ENCODE measurements at places on chromosomes 4 and X.
A peak's percentile ranks its signal among the peaks of the same experiment; 100 is the strongest.

DNA sequence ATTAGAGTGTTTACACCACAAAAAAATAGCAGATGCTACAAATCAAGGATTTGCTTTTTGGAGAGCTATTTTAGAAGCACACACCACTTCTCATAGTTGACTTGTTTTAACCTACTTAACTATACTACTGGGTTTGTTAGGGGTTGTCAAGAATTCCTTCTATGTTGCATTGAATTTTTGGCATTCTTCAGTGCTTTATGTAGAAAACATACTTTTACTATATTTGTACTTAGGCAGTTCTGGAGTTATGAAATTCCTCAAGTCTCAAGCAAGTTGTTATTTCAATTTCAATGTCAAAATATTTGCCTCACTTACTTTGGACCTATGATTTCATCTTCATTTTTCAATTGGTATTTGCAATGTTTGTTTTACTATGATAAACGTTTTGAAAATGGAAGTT, 449.6 kb downstream of the GLUD2 start:
- no peak for DNase-seq

DNA sequence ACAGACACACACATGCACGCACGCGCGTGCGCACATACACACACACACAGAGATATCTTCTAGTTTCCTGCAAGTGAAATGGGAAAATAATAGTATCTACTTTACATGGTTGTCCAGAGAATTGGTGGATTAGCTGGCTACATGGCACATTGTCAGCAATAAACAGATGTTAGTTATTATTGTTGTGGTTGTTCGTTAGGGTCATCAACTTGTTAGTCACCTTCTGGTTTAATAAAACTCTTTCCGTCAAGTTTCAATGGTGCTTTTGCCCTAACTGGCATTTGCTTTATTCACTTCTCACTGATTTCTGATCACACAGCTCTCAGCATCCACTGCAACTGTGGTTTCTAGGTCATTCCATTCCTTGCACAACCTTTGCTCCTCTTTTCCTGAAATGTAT, 25.4 kb upstream of the RASL11B start:
- peak; percentile 55 for DNase-seq

DNA sequence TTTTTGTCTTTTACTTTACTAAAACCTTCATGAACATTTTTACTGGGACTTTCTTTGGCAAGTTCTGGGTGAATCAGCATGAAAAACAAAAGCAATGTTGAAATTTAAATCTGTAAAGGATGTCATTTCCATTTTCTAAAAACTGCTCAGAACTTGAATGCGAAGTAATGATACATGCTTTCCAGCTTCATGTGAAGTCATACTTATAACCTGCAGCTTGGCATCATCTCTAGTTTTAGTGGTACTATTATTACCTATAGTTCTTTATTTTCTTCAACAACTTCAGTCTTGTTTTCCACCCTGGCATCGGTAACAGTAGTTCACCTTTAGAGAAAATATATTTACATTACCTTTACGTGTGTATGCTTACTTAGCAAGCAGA, 421.4 kb upstream of the DIPK2B start:
- DNase-seq = no peak

DNA sequence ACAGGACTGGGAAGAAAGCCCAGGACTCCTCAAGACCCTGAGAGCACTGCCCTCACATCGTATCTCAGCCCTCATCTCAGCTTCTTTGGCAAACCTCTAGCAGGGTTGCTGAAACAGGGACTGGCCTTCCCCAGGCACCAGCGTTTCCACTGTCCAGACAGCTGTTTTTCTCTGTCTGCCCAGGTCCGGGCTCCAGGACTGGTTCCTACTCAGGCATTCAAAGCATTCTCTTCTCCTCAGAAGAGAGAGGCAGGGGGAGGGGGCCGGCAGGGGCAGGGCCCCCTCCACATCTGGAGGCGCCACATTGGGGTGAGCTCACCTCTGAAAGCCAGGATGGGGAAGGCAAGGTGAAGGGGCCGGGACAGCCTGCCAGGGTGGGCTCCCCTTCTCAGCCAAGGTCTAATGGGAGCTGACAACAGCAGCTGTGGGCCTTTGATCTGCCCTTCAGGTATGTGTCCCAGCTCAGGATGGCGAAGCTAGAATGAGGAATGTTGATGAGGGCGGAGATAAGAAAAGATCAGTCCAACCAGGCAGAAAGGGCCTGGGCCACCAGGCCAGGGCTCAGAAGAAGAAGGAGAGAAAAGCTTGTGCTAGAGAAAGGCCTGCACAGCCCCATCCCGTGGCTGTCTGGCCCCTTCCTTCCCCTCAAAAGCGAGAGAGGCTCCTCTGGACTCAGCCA, 60.4 kb downstream of the PJA1 start:
- no peak for DNase-seq

DNA sequence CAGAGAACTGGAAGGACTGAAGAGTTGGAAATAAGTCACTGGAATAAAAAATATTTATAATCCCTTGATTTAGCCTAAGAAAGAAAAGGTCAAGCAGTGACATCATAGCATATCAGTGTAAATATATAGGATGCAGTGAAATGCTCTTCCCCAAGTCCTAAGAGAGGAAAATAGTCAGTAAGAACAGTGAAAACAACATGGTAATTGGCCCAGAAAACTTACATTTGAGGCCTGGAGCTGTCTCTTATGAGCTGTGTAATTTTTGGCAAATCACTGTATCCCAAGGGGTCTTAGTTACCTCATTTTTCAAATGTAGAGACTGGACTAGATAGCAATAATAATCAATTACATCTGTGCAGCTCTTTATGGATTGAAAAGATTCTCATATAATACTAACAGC, 255.7 kb upstream of the AR start:
- DNase-seq = no peak

GRCh38 chr4:119310826-119311225, 11.1 kb downstream of the FABP2 start:
- no peak for DNase-seq

GRCh38 chr4:140367738-140368137, 5.7 kb upstream of the SCOC start:
- DNase-seq = peak; percentile 25

DNA sequence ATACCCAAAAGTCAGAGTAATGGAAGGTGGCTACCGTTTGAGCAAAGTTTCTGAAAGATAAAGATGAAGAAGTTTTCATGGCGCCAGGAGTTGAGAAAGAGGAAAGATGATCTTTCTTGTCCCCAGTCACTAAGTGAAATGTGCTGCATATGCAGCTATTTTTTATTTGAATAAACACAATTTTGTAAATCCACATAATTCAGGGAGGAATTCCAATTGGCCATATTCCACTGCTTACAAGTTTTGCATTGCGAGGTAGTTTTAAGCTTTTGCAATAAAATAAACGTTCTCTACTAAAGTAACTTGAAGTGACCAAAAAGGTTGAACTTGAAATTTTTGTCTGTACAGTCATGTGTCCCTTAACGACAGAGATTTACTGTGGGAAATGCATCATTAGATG, 139.3 kb upstream of the VCX2 start:
- DNase-seq = no peak

DNA sequence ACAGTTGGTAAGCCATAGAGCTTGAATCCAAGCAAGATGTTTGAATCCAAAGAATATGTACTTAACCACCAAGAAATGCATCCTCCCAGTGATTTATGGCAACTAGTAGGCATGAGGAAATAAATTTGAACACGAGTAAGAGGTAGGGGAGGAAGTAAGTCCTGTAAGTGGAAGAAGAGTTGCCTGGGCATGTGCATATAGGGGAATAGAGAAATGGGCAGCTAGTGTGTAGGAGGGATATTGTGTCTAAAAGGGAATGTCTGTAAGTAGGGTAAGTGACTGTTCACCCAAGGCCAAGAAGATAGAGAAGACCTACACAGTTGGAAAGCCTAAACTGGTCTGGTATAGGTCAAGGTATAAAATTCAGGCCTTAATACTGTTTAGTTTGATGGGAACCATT, 4.6 kb downstream of the SH3BGRL start:
- no peak for DNase-seq

- no peak for DNase-seq
Measured at GRCh38 chr4:118739022-118739713, 54.0 kb downstream of the METTL14 start.

GRCh38 chrX:5155301-5155700, 1073.4 kb downstream of the NLGN4X start:
- DNase-seq = no peak

DNA sequence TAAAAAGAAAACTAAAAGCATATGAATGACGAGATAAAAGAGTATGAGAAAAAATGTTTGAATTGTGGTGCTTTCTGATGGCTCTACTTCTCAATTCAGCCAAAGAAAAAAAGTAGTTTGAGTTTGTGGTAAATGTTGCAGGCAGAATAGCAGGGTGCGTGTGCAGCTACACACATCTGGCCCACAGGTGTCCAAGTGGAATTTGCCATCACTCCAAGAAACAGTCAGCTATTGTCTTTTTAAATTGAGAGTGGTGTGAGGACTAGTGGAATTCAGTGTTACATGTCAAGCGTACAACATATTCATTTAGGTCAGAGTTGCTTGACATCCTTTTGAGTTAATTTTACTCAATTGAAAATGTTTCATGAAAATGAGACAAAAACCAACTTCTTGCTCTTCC, 424.8 kb upstream of the MAD2L1 start:
- no peak for DNase-seq

- DNase-seq = no peak
Measured at GRCh38 chr4:120209706-120210105, 143.1 kb upstream of the MAD2L1 start.

DNA sequence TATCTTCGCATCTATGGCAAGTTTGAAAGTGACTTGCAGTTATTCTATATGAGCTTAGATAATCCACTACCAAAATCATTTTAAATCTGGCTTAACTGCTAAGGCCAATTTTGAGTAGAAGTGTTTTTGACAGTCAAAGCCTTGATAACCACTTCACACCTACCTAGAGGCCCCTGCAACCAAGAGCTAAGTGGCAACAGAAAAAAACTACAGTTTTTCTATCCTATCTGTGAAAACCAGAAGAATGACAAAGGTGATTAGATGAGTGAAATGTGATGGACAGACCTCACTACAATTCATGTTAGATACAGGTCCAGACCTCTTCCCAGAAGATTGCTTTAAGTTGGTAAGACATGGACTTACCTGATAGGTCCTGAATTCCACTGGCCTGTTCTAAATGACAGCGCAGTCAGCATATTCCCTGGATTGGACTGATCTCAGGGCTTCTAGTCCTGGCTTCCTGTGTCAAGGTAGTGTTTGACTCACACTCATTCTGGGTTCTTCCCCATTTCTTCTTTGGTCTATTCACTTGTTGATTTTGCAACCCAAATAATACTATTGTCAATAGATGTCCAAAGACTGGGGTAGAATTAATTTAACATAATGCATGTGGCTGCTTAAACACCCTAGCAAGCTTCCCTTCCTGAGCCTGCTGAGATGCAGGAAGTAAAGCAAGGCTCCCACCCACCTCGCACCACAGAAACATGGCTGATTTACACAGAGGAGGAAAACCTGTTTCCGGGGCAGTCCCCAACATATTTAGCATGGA, 65.1 kb downstream of the PPP3CA start:
- no peak for DNase-seq

- no peak for DNase-seq
Measured at GRCh38 chrX:155028129-155028528, 1.5 kb downstream of the FUNDC2 start.

DNA sequence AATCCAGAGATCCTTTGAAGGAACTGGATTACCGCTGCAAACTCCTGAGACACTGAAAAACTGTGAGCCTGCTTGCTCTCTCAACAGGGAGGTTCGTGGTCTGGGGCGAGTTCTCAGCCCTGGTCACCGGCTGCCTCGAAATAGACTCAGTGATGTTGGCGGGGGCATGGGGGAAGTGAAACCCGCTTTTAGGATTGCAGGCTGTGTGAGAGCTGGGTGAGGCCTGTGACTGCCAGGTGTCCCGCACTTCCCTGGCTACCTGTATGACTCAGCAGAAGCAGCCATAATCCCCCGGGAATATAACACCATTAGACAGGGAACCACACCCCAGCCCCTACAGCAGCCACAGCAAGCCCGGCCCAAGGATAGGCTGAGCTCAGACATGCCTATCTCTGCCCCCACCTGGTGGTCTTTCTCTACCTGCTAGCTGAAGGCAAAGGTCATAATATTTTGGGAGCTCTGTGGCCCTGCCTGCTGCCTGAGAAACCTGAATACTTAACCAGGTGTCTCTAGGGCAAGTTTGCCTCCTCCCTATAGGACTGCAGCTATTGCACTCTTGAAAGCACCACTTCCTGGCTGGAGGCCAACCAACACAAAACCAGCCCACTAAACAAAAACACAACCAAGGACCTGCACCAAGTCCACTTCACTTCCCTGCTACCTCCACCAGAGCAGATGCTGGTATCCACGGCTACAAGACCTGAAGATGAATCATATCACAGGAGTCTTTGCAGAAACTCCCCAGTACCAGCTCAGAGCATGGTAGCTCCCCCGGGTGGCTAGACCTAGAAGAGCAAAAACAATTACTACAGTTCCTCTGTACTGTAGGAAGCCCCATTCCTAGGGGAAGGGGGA, 202.0 kb downstream of the RRAGB start:
- DNase-seq = no peak

DNA sequence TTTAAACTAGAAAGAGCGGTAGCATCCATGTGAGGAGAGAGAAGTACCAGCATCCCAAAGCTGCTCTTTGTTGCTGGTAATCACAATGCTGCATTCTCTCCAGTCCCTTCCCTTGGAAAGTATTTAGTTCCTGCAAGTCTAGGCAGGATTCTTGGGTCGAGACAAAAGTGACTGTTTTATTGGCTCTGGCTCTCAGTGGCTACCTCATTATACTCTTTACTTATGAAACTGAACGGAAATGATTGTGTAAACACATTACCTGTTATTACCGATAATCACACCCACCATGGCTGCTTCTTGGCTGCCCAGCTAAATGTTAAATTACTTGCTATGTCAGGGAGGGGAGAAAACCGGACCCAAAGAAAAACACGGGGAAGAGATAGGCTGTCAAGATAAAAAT, 26.2 kb downstream of the ATXN3L start:
- no peak for DNase-seq

GRCh38 chr4:10197952-10198351, 81.4 kb upstream of the WDR1 start:
- DNase-seq = no peak

- DNase-seq = peak; percentile 65
Measured at GRCh38 chr4:82560853-82561785, 669 bp downstream of the TMEM150C start.
